ENCODE measurements at places on chromosomes 7 and 10.

DNA sequence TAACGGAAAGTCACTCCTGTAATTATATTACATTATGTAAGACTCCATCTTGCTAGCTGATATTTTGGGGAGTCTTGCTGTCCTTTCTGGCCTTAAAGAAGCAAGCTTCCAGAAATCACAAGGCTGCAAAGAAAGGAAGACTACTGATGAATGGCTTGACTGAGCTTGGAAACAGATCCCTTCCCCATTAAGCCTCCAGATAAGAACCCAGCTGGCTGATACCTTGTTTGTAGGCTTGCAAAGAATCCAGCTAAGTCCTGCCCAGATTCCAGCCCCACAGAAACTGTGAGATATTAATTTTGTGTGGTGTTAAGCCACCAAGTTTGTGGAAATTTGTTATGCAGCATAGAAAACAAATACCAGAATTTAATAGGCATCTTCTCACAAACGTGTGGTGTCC lies 49.9 kb upstream of the TMEM106B start:
- no peak for DNase-seq

- no peak for DNase-seq
These were observed 32.9 kb downstream of the SVOPL start for GRCh38 chr7:138668229-138668596.

GRCh38 chr10:58282615-58283014 lies 13.7 kb downstream of the CISD1 start:
- DNase-seq = peak; percentile 12

DNA sequence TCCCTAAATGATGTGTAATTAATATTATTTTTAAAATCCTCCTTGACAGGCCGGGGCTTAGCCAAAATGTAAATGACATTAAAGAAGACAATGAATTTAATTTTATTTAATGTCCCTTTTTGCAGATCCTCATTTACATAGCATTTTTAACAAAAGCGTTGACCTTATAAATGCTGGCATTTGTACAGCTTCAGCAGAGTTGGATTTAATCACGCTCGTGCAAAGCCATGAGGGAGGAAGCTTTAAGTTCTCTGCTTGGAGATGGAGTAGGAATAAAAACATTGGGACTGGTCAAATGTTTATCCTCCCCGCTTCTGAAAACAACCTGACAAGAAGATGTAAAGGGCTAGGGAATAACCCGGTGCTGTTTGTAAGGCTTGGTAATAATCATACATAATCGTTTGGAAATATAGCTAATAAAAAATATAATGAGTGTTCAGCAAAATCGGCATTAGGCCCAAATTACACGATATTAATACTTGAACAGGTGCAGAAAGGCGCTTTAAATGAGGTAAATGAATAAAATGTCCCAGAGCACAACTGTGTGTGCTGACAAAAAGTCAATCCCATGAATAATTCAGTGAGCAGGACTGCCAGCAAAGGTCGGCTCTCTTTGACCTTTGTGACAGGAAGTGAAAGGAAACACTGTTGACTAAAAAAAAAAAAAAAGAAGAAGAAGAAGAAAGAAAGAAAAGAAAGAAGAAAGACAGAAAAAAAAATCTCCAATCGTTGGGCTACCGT lies 11.5 kb downstream of the EBF3 start:
- no peak for DNase-seq

DNA sequence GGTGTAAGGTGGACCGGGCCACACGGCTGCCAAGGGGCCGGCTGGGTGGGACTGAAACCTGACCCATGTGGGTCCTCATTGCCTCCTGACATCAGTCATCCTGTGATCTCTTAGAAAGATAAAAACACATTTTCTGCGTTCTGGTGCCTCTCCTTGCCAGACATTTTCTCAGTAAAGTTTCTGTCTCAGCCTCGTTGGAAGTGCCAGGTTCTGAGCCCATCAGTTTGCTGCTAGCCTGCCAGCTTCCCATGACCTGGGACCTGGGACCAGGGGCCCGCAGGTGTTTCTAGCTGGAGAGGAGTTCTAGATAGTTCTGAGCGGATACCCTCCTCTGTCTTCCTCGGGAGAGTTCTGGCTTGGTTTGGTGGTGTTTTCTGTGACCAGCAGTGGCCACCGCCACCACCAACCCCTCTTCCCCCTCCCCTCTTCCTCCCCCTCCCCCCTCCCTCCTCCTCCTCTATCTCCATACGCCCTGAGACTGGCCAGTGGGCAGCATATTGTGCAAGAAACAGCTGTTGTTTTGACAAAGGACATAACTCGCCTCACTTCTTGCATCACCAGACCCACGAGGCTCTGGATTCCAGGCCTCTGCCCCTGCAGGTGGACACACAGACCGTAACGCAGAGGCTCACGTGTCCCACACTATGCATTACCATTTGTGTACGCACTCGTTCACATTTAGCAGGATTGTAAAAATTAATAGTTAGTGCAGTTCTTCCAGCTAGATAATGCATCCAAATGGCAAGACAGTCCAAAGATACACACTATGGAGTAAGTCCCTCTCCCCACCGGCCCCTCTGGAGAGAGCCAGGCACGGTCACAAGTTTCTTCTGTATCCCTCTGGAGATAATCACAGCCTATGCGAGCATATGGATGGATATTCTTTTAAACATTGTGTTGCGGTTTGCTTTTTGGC lies 94.6 kb downstream of the CUX1 start:
- no peak for DNase-seq

GRCh38 chr10:46292573-46293023 lies 5.8 kb downstream of the ANTXRL start:
- DNase-seq = no peak

GRCh38 chr7:134905375-134905774 lies 80.9 kb upstream of the AGBL3 start:
- DNase-seq = peak; percentile 87

- no peak for DNase-seq
These were observed 224.9 kb upstream of the TMEM229A start for GRCh38 chr7:124257638-124258308.

DNA sequence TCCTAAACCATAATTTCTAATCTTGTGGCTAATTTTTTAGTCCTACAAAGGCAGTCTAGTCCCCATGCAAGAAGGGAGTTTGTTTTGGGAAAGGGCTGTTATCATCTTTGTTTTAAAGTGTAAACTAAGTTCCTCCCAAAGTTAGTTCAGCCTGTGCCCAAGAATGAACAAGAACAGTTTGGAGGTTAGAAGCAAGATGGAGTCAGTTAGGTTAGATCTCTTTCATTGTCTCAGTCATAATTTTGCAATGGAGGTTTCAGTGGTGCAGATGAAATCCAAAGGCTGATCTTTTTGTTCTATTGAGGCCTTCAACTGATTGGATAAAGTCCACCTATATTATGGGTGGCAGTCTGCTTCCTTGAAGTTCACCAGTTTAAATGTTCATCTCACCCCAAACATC lies 68.1 kb downstream of the LRGUK start:
- DNase-seq = no peak

DNA sequence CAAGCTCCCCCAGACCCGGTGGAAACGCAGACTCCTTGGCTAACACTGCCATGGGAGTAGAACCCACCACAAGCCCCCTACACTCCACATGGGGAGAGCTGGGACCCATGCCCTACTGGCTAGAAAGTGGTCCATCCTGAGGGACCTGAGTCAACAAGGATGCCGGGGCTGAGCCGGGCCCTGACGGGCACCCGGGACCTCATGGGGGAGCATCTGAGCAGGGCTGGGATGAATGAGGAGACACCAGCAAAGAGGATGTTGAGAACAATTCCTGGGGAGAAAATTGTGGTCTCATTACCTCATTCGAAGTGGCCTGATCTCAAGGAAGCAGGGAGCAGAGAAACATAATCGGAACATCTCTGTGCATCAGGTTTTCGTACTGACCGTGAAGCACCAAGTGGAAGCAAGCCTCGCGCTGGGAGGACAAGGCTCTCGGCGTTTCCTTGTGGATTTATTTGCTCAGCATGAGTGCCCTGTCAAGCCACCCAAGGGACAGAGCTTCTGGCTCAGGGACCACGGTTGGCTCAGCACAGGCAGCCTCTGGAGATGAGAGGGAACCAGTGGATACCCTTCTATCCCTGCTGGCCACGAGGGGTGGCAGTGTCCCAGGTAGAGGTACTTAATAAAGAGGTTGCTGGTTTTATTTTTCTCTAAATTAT lies 132.2 kb upstream of the FAM20C start:
- DNase-seq = no peak

DNA sequence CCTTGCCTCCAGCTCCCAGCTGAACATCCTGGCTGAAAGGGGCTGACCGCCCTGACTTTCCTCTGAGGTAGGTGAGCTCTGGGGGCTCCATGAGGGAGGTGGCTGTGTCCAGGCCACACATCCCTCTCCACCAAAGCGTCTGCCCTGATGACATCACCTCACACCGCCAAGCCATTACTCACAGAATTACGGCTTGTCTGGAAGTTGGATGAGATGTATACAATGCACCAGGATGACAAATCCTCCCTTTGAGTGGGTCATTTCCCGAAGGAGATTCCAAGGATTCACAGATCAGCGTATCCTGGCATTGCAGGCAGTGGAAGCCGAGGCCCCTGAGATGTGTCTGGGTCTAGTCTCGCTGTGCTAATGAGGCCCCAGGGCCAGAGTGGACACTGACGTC lies 15.1 kb upstream of the RET start:
- peak; percentile 9 for DNase-seq

DNA sequence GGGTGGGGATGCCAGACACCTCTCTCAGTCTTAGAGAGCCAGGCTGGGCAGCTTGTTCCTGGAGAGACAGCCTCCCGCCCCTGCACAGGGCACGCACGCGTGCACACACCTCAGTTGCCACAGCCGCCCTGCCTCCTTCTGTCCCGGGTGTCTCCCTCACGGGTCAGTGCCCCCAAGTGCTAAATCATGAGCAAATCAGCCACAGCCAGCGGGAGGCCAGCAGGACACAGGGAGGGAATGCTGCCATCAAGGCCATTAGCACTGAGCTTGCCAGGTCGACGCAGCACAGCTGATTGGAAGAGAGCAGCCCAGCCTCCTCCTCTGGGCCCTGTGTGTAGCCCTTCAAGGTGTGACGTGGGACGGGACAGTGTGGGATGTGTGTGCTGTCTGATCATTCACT lies 130.4 kb downstream of the CDH23 start:
- no peak for DNase-seq

DNA sequence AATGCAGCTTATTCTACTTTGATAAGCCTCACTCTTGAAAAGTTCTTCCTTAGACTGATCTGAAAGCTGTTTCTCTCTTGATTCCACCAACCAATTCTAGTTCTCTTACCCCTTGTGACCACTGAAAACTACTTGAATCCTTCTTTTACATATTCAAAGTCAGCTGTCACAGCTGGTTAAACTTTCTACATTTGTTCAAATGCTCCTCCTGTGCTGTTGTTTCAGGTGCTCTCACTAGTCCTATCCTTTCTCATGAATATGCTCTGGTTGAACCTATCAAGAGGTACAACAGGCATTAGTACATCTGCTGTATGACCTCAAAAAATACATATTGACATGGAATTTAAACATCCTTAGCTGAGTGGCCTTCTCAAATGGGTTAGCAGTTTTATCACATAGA lies 91.5 kb downstream of the MYO3A start:
- no peak for DNase-seq

DNA sequence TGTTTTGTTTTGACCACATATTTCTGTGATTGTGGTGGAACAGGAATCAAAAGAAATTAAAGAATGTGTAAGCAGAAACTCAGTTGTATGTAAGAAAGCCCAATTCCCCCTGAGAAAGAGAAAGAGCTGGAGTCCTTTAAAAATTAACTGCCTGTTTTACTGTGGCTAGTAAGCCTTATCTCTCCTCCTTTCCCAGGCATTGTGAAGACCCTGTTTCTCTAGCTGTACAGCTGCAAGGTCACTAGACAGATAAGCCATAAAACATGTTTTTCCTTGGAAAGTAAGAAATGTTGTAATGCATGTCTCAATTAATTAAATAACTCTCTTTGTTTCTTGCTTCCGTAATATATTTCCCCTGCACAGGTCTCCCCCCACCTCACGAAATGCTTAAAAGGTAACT lies 53.5 kb downstream of the OR13A1 start:
- DNase-seq = no peak

DNA sequence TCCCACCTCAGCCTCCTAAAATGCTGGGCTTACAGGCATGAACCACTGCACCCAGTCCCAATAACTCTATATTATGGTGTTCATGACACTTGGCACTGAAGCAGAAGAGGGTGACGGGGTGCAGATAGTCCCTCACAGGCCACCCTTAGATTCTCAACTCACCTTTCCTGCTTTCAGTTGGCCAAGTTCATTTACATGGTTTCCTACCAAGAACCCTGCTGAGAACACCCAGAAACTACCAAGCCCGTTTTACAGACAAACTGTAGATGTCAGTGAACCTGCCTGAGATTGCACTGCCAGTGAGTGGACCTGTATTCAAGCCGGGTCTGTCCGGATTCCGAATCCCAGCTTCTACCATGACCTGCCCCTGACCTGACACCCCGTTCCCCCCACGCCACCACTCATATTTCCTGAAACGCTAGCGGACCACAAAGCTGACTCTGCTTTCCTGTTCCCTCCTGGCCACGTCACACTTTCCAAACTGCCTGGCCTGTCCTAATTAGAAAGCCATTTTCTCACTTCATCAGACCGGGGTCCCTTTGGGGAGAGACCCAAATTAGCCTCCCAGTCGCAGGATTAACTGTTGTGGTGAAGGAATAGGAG lies 17.3 kb downstream of the GRID2IP start:
- DNase-seq = no peak

- peak; percentile 39 for DNase-seq
These were observed 2.4 kb downstream of the ZMYND11 start for GRCh38 chr10:137606-138005.

DNA sequence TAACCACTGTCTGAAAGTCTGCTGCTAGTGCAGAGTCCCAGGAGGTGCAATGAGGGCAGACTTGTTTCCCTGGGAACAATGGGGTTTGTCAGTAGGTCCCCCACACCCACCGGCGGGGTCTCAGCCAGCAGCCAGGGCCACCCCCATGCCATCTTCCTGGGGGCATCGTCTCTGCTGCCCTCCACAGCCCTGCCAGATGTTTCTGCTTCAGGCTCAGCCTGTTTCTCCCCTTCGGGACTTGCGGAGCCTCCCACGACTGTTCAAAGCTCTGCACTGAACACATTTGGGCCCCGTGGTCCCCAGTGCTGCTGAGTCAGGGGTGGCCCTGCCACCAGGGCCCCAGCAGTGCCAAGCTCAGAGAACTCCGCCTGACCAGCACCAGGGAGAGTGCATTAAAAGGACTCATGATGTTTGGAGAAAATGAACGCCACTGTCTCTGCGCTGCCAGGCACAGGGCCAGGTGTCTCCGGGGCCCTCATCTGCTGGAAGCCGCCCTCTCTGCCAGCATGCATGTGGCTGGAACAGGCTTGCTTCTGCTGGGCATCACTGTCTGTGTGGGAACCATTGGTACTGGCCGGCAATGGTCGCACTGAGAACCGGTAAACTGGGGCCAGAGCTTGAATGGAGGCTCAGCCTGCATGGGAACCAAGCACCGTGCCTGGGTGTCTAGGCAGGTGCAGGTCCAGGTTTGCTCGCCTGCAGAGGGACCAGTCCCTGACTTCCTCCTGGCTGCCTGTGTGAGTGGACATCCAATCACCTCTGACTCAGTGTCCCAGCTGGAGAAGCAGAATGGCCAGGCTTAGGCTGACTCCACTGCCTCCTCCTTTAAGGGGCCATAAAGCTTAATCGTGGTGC lies 345.1 kb downstream of the GLRX3 start:
- no peak for DNase-seq

GRCh38 chr10:3832022-3832786 lies 47.2 kb upstream of the KLF6 start:
- no peak for DNase-seq
